Fibroblast of the conjunctiva (primary cell): ENCODE measurements at places on chromosomes 2 and 18.

- no peak for DNase-seq
These were observed 4.6 kb downstream of the DPP4 start for GRCh38 chr2:162069267-162069903.

DNA sequence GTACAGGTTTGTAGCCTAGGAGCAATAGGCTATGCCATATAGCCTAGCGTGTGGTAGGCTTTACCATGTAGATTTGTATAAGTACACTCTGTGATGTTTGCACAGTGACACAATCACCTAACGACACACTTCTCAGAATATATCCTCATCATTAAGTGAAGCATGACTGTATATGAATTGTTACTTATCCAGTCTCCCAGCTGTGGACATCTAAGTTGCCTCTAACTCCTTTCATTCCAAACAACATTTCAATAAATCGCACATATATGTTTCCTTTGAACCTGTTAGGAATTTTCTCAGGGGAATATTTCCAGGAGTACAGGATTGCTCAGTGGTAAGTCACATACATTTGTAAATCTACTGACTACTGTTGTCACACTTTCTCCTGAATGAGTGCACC, 90.0 kb downstream of the ARHGAP15 start:
- DNase-seq, result no peak

- DNase-seq, result no peak
These were observed 12.4 kb downstream of the TFCP2L1 start for GRCh38 chr2:121272596-121272995.

DNA sequence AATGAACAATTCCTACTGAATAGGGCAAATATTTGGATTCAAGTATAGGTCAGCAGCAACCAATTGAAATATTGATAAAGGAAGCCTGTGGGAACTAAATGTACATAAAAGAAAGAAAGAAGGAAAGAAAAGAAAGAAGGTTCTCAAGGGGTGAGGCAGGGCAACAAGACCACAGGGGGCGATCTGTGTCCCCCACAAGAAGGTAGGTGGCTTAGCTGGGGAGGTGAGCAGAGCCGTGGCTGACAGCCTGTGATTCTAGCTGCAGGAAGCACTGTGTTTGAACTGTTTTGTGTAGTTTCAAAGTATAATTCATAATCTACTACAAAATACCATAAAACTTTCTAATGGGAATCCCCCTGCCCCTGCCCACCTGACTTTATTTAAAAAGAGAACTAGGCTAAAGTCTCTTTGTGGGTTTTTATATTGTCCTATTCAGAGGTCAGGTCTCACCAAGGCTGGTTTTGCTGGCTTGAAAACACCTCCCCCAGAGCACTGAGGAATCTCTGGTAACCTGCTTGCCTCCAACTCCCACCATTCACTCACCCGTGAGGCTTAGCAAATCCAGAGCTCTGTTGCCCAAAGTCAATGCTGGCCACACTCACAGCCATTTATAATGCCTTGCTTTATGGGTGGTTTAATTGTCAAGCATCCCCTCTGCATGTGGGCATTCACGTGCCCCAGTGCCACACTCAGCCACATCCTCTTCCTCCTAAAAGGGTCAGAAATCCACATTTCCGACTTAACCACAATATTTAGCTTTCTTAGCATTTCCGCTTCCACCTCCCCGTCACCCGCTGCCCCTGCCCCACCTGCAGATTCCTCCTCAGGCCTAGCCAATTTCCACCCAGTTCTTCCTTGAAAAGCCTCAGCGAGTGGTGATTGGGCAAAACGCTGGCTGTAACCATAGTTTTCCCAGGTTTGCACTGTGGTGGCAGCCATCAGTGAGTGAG, 36.4 kb upstream of the LMAN1 start:
- no peak for DNase-seq

GRCh38 chr2:234789556-234790325, 162.1 kb upstream of the SH3BP4 start:
- DNase-seq, result no peak

DNA sequence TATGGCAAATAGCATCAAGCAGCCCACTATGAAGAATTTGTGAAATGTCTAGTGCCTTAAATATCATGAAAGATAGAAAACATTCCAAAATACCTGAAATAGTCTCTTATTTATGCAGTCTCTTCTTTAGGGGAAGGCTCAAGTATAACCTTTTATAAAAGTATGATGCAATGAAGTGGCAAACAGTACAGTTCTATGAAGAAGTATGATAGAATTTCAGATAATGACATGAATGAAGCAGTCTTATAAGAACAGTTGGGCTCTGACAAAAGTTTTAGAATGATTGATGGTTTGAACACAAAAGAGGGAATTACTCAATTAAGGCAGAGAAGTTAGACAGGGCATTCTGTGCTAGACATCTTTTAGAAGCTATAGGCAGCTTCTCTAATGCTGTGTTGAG, 1791.8 kb upstream of the PIK3C3 start:
- no peak for DNase-seq

GRCh38 chr2:20023688-20024087, 11.2 kb upstream of the MATN3 start:
- no peak for DNase-seq

- DNase-seq, result no peak
These were observed 40.1 kb downstream of the UNC50 start for GRCh38 chr2:98648451-98648850.

- DNase-seq, result no peak
These were observed 62.8 kb upstream of the ID2 start for GRCh38 chr2:8619071-8619470.

DNA sequence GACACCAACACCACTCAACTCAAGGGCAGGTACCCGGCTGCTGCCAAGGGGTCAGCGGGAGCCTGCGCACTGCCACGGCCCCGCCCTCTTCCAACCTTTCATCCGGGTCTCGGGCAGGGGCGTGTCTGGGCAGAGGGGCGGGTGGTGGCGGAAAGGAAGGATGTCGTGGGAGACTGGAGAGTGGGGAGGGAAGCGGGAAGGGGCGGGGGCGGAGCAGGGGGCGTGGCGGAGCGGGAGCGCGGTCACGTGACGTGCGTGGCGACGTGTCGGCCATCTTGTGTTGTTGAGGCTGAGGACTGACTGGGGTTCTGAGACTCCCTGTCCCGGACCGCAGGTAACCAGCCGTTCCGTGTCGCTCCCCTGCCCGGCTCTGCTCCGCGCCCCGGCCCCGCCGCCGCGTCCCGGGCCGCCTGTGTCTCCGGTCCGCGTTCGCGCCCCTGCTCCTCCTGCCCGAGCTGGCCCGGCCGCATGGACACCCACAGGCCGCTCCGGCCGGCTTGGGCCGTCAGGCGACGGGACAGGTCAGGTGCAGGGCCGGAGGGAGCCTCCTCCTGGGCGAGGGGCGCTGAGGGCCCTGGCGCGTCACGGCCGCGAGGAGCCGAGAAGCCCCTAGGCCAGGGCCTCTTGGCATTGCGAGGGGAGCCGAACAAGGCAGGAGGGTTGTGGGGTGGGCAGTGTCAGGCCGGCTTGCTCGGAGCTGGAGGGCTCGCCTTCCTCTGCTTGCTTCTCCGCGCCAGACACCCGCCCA, at the start of gene GIGYF2:
Gene GIGYF2 (plus strand): TSS at position 273 of the 748 bp plus-strand sequence. CDS start 37,867 bp downstream, outside the sequence.
- DNase-seq, result peak; percentile 93

GRCh38 chr2:206198677-206199076, 39.0 kb downstream of the EEF1B2 start:
- DNase-seq, result peak; percentile 51

GRCh38 chr2:166960702-166961270, 72.5 kb downstream of the XIRP2 start:
- DNase-seq, result no peak

DNA sequence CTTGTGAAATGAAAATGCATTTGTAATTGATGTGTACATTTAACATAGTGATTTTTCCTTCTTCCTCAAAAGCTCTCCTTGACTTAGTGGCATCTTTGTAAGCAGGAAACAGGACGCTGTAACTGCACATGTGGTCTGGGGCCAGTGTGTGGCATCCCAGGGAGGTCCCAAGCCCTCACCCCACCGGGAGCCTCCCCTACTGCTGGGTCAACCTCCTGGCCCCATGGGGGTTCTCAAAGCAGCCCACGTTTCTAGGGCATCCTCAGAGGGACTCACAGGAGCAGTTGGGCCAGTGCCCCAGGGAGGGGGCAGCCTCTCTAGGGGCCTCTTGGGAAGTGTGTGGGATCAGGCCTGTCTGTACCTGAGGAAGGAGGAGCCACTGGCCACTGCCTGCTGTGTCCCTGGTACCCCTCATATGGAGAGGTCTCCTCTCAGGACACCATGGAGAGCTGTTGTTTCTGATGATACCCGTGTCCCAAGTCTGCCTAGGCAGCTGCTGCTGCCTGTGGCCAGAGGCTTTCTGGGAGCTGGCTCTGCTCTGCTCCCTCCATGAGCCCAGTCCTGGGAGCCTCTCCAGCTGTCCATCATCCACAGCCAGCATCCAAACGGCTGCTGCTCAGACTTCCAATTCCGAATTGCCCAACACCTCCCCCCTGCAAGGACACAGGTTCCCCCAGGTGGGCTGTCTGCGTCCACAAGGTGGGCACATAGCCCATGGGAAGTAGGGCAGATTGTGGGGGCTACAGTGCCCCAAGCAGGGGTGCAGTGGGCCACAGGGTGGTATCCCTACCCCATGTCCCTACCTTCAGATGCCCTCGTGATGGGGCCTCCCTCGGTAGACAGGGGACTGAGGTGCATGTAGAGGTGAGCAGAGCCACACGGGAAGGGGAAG, 13.4 kb downstream of the ARHGEF4 start:
- no peak for DNase-seq

DNA sequence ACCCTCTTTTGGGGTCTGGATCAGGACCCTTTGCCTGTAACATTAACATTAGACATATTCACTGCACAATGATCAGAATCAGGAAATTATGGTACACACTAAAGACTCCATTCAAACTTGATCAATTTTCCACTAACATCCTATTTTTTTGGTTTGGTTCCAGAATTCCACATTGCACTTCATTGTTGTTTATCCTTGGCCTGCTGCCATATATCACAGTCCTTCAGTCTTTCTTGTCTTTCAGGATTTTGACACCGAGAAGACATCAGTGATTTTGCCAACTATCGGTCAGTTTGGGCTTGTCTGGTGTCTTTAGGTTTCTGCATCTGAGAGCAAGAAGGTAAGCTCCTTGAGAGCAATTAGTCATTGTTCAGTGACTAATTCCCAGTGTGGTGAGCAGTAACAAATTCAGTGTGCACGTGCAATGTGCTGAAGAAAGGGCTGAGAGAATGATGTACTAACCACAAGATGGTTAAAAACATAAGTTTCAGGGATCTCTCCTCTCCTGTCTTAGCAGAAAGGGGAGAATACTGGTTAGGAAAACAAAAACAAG, 23.5 kb downstream of the MARCHF4 start:
- no peak for DNase-seq

GRCh38 chr2:101296371-101296770, 12.1 kb downstream of the RNF149 start:
- no peak for DNase-seq

- no peak for DNase-seq
These were observed 97.5 kb upstream of the CCDC85A start for GRCh38 chr2:56086336-56086735.

DNA sequence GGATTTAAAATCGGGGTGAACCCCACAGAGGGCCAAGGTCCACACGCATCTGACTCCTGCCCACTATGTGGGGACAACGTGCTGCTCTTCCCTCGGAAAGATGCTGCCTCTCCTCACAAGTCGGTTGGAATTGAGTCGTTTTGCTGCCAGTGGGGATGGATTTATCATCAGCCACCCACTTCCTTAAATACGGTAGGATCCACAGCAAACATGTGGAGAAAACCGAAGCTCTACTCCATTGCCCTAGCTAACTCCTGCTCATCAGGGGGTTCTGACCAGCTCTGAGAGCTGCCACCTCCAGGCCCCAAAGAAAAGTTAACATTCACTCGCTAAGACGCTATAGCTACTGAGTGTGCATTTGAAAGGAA, 80.9 kb downstream of the CHRNA1 start:
- DNase-seq, result no peak

- no peak for DNase-seq
These were observed 28.5 kb upstream of the DARS1 start for GRCh38 chr2:136013955-136014354.

DNA sequence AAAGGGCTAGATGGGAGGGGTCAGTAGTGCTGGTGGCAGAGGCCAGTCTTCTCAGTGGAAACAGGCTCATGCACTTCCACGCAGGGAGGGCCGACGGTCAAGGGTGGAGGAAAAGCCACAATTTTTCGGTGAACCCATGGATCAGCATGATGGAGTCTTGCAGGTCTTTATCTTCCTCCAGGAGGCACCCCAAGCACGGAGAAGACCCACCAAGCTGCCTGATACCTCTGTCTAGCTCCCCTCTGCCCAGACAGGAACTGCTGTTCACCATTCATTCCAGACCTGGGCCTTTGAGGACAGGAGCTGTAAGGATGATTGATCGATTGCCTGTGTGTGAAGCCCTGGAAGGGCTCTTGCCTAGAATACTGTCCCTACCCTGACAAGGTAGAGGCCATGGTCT, 2.8 kb upstream of the LRRFIP1 start:
- no peak for DNase-seq

DNA sequence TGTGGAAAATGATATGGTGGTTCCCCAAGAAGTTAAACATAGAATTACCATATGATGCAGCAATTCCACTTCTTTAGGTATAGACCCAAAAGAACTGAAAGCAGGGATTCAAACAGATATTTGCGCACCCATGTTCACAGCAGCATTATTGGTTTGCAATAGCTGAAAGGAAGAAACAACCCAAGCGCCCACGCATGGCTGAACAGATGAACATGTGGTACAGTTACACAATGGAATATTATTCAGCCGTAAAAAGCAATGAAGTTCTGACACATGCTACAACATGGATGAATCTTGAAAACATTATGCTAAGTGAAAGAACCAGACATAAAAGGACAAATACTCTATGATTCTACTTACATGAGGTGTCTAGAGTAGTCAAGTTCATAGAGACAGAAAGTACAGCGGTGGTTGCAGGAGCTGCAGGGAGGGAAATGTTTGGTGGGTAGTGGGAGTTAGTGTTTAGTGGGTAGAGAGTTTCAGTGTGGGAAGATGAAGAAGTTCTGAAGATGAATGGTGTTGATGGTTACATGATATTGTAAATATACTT, 26.7 kb upstream of the ASPRV1 start:
- no peak for DNase-seq

- DNase-seq, result no peak
These were observed 98.3 kb downstream of the FMNL2 start for GRCh38 chr2:152433289-152433688.

GRCh38 chr18:23578891-23579653, 7.2 kb downstream of the NPC1 start:
- no peak for DNase-seq

DNA sequence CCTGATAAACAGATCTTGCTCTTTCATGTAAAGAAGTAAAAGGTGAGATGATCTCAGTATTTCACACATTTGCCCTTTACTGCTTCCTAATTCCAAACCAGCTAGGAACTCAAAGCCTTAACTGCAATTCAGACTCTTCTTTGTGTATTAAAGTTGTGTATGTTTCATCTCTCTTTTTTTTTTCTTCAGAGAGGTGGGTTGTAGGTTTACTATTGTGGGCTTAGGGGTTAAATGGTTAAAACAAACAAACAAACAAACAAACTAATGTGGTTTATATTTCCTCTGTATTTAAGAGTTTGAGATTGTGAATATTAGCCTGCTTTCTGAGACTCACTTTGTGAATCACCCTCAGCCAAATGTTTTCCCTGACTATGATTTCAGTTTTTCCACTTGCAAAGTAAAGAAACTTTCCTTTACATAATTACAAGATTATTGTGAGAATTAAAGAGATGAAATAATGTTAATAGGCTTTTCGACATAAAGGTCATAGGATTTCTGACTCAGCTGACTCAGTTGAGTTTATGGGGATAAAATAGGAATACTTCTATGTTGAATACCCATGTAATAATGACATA, 2.8 kb downstream of the GULP1 start:
- DNase-seq, result no peak

GRCh38 chr2:171529914-171530313, 7.6 kb downstream of the CYBRD1 start:
- no peak for DNase-seq
